ENCODE measurements at places on chromosomes 2 and 18.

DNA sequence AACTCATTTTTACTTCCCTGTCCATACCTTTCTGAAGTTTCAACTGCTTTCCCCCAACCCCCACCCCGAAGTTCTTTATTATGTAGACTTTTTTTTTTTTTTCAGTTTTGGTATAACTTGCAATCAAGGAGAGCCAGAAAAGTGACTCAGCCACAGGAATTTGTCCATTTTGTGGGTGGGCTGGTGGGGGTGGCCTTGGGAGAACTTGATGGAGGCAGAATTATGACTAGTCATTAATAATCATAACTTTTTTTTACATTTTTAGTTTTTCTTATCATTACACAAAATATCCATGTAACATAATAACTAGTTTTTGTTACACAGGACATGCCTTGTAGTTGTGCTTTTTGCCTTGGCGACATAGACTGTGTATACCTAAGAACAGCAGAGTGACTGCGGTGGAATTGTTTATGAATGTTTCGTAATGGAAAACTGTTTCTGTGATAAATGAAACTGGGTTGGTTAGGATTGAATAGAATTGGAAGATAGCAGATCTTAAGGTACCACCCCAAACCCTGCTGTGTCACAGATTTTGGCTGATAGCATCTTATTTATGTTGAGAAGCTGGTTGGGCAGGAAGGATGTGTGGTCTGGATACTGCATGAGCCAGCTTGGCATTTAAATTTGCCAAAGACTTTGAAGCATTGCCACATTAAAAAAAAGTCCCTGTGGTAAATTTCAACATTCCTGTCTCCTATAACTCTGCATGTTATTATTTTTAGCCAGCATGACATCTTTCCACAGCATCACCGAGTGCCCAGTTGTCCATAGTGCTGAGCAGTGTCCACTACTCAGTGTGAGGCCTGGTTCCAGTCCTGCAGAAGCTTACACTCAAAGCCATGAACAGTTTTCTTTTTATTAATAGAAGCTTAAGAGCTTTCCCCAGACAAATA is 30.7 kb downstream of the LYPD6B start:
- DNase-seq: peak; percentile 39

- DNase-seq: no peak
Measured at GRCh38 chr2:181674461-181674860, 5.9 kb downstream of the NEUROD1 start.

DNA sequence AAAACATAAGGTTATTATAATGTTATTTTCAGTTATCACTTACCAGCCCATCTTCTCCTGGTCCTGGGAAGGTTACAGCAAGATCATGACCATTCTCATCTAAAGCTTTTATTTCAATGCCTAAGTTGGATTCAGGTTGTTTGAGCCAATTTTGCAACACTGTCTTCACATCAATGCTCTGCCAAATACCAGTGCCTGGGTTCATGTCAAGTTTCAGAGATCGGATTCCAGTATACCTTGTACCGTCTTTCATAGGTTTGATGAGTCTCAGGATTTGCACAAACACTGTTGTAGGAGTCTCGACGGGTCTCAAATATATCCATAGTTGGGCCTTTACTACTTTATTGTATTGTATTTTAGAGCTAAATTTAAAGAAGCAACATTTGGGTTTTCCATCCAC is 2.5 kb downstream of the MSTN start:
- DNase-seq: no peak

DNA sequence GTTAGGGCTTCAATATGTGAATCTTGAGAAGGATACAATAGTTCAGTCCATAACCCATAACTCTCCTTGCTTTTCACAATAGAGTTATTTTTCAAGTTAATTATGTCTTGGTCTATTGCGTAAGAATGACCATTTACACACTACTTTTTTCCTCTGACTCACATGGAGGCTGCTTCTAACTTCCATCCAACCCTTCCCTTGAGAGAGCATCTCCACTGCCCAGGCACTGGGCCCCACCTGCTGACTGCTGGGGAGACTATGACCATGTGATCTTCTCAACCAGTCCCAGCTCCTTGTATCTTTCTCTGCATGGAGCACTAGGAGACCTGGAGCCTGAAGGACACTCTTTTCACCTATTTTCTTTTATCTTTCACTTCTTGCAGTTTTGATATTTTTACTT is 251.5 kb downstream of the GPD2 start:
- no peak for DNase-seq

DNA sequence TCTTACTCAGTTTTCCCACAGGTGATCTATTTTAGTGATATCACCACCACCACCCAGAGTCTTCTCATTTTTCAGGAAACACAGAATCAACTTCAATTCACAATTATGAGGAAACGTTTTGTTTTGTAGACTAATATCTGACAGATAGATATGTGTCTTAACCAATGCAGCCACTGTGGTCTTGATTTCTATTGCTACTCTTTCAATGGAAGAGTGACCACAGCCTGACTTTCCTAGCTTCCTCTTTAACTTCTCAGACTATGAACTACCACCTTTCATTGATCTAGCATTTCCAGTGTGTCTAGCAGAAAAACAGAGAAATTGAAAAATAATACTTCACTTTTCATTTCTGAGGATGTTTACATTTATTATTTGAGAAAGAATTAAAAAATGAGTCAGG is 20.5 kb downstream of the ADAM17 start:
- no peak for DNase-seq

GRCh38 chr2:51401546-51401945 is 369.6 kb upstream of the NRXN1 start:
- DNase-seq: no peak

- no peak for DNase-seq
Measured at GRCh38 chr18:26362021-26362420, 135.8 kb downstream of the TAF4B start.

- no peak for DNase-seq
Measured at GRCh38 chr18:3983351-3983969, 471.6 kb downstream of the DLGAP1 start.

DNA sequence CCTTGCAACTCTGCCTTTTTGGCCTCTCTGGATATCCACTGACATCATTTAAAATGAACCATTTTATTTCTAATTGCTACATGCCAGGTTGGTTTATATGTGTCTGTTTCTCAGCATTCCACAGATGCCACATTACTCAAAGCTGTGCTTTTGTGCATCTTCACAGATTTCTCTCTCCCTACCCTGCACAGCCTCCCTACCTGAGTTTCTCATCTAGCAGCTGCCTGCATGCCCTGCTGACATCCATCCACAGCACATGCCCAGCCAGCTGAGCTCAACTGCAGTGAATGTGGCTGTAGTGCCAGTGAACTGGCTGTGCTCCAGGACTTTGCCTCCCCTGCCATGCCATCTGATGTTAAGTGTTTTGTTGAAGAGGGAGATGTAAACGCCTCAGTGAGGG is 44.5 kb downstream of the PKP4 start:
- DNase-seq: no peak

- DNase-seq: peak; percentile 5
Measured at GRCh38 chr2:63257473-63257872, 206.8 kb downstream of the OTX1 start.

GRCh38 chr2:84971510-84972206 is 697 bp downstream of the KCMF1 start:
- DNase-seq: peak; percentile 42

- DNase-seq: no peak
Measured at GRCh38 chr2:40032650-40033319, 253.7 kb upstream of the THUMPD2 start.

DNA sequence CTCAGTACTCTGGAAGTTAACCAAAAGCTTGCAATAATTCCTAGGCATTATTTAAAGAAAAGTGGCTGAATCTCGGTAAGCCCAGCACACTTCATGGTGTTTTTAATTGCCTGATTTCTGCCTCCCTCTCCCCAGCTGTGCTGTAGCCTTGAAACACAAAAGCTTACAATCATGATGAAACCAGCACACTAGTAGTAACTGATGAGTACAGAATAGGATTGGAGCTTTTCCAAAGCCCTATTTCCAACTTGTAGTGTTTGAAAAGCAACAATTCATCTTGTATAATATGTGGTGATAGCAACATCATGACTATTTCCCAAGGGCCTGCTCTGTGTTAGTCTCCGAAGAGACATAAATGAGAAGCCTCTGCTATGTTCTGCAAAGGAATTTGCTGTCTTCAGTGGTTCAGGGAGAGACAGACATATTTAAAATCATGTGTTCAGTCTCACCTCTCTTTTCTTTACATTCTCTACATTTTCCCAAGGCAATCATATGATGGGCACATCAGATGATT is 1015.0 kb downstream of the BCL11A start:
- DNase-seq: no peak

DNA sequence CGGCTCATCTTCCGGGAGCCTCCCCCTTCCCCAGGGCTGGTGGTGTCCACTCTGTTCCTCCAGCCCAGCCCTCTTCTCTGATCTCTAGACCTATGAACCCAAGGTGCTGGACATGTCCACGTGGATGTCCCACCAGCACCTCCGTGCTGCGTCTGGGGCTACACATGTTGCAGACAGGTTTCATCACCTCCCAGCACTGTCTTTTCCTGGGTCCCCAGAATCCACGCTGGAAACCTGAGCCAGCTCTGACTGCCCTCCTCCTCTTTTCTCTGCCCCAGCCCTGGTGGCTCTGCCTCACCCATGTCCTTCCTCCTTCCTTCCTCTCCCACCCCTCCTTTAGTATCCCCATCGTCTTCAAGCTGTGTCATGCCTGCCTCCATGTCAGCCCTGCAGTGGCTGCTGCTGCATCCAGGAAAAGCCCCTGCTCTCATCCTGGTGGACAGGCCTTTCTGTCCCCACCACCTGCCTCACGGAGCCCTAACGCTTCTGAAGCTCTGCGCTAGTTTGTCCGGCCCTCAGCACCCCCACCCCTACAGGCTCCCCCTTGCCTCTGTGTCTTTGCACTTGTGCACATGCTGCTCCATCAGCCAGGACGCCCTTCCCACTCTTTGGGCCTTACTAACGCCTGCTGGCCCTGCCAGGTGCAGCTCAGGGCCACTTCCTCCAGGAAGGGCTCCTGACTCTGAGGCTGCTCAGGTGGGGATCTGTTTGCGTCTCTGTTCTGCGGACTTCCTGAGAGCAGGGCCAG is 105.9 kb downstream of the DYSF start:
- no peak for DNase-seq

GRCh38 chr2:240983996-240984498 is 14.4 kb upstream of the SNED1 start:
- DNase-seq: no peak

GRCh38 chr2:141703501-141703900 is 427.3 kb downstream of the LRP1B start:
- no peak for DNase-seq
